Nucleus accumbens (tissue), 56 donors: ENCODE measurements at places on chromosomes 6 and 20.

GRCh38 chr6:12313992-12314589 lies 23.9 kb downstream of the EDN1 start:
- DNase-seq, result no peak

- DNase-seq, result peak; percentile 55
Measured at GRCh38 chr20:63835021-63835858, 4.2 kb upstream of the ZBTB46 start.

GRCh38 chr6:148890096-148890495 lies 143.3 kb downstream of the UST start:
- no peak for DNase-seq

- DNase-seq, result no peak
Measured at GRCh38 chr20:22582964-22583772, 1.2 kb downstream of the FOXA2 start.

DNA sequence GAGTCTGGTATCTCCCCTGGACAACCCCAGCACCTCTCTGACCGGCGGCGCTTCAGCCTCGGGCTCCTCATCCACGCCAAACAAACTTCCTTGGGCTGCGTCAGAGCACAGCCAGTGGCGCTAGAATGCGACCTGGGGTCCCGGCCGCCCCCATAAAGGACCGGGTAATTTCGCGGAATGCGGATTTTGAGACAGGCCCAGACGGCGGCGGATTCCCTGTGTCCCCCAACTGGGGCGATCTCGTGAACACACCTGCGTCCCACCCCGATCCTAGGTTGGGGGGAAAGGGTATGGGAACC lies 1.6 kb downstream of the FOXP4 start:
- DNase-seq, result no peak

- DNase-seq, result no peak
Measured at GRCh38 chr6:144561455-144562043, 276.4 kb downstream of the UTRN start.

DNA sequence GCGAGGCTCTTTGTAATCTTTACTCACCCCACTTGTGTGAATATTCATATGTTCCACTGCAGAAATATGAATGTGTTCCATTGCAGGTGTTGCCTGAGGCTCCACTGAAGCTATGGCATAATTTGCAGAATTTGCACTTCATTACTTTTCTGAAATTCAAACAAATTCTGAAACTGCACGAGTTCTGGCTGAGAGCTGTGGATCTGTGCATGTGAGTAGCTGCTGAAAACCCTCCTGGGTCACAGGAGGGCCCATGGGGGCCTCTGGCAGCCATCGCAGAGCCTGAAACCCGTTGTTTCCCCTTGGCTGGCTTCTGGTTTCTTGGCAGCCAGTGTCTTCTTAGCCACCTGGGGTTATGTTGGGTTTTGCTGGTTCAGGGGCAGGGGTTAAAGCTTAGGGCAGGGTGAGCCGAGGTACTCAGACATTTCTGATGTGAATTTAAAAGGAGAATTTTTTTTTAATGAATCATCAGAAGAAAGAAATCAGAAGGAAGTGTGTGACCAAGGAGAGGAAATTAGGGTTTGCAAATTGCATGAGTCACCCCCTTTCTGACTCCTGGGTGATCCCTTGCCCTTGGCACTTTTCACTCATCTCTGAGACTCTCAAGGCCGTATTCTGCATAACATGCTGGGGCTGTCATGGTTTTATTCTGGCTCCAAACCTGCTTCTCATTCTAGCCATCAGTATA lies 40.6 kb downstream of the TOX2 start:
- no peak for DNase-seq

DNA sequence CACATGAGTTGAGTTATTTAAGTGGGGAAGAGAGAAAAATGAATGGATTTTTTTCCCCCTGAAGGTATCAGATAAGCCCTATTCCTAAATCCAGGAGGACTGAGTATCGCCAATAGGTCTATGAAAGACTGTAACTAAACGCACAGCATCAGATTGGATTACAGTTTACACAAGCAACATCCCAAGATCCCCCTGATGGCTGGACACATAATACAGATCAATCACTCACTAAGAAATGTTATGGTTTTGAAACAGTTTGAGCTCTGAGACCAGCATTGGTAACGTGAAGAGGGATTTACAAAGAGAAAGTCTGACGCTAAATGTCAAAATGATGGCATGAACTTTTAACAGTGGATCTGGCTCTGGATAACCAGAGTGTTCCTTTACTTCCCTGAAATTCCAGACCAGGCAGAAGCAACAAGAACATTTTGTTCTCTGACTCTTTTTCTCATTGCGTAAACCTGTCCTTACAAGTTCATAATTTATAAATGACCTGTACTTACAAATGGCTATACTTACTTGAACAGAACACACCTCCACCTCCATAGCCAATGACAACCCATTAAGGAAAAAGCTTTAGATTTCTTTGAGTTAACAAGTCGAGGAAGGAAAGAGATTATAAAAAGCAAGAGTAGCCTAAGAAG lies 131.8 kb upstream of the BEND3 start:
- DNase-seq, result no peak

DNA sequence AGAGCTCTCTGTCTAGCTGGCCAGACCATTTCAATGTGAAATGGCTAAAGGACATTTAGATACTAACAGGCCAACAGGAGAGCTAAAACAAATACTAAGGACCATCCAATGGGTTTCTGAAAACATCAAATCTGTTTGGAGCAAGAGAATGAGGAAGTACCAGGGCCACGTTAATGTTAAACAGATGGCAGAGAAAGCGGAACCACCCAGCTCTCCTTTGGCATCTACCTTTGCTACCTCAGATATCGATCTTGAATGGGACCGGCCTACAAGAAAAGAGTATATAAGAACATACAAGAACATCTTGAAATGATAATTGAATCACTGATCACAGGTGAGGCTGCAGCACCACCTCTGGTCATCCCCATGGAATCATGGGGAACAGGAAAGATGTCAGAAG lies 31.8 kb downstream of the KCNK5 start:
- DNase-seq, result no peak

- no peak for DNase-seq
Measured at GRCh38 chr6:56742122-56742791, 99.6 kb upstream of the DST start.

DNA sequence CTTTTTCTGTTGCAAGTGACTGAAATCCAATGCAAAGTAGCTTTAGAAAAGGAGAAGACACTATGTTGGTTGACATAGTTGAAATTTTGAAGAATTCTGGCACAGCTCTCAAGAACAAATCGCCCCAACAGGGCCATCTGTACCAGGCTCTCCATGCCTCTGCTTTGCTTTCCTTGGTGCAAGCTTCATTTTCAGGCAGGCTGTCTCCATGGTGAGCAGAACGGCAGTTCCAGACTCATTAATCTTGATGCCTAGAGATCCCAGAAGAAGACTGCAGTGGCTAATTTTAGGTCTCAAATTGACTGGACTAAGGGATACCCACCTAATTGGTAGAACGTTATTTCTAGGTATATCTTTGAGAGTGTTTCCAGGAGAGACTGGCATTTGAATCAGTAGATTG lies 950.7 kb upstream of the FLRT3 start:
- DNase-seq, result no peak

DNA sequence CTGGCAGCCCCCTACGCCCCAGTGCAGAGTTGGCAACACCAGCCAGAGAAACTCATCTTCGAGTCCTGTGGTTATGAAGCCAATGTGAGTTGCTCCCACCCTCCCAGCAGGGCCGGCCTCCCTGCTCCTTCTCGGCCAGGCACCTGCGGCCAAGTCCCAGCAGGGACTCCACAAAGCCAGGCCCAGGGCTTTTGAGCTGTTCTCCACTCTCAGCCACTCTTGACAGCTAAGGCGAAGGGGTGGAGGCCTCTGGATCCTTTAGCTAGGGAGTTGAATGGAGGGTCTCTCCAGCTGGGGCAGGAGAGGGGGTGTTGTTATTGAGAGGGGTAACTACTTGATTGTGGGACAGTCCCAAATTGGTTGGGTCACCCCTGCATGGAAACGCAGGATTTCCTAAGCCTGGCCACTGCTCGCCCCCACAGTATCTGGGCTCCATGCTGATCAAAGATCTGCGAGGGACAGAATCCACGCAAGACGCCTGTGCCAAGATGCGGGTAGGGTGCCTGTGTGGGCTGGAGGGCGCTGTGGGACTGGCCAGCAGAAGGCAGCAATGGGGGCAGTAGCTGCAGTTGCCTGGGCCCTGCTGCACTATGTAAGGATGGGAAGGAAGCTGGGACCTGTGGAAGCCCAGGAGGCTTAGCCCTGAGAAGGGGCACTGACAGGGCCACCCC lies 58.3 kb downstream of the TCP11 start:
- DNase-seq, result no peak

DNA sequence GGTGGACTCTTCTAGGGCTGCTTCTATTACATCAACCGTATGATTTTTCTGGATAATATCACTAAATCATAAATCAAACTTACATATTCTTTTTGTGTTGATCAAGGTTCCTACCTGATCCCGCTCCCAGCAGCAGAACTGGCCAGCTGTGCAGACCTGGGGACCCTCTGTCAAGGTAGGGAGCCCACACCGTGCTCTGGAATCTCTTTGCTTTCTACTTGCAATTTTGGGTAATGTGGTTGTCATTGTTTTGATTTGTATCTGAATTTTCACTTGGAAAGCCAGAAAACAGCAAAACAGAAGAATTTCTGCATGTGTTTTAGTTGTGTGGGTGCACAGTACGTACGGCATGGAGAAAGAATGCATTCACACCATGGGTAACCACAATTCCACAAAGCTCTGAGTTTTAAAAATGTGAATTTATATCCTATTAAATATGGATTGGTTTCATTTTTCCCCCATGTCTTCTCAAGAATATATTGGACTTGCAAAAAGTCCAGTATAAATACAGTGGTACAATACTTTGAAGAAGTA lies 80.1 kb downstream of the ADGRG6 start:
- DNase-seq, result no peak

DNA sequence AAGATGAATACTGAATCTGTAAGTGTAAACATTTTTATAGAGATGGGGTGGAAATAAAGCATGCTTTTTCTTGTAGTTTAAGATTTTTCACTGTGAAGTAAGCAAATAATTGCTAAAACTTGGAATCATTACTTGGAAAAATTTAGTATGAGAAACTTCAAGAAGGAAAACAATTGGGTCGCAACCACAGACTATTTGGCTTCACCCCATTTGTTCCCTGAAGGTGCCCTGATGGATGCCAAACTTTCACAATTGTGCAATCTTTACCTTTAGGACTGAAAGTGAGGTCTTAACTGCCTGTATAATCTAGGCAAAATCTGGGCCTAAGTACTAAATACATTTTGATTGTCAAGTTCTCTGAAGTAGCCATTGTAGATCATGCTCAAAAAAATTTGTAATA lies 330.1 kb downstream of the HDGFL1 start:
- no peak for DNase-seq

DNA sequence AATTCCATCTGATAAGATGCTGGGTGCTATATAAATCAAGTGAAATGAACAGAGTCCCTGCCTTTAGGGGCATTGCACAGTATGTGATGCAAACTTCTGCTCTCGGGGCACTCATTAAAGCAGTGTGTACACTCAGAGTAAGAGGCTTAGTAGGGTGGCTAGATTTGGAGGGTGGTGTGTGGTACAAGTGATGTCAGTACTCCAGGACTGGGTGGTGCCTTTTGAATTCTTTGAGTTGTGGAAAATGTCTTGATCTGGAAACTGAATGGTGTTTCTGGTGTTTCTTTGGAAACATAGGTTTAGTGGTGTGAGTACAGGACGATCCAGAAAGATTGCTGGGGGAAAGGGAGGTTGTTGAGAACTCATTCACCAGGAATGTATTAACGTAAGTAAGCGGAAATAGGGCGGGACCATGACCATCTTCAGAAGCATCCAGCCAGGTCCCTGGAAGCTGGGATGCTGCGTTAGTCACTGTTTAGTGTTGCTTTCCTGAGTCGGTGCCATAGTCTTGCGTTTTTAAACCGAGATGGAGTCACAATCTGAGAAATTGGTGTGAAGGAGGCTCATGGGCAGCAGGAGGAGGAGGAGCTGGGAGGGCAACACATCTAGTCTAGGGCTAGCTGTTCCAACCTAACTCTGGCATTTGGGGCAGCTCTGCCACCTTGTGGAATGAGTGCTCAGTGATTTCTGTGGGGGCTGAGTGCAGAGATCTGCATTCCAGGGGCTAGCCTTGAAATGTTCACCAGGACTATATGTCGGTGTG lies 70.3 kb downstream of the SCAND1 start:
- DNase-seq, result peak; percentile 9

DNA sequence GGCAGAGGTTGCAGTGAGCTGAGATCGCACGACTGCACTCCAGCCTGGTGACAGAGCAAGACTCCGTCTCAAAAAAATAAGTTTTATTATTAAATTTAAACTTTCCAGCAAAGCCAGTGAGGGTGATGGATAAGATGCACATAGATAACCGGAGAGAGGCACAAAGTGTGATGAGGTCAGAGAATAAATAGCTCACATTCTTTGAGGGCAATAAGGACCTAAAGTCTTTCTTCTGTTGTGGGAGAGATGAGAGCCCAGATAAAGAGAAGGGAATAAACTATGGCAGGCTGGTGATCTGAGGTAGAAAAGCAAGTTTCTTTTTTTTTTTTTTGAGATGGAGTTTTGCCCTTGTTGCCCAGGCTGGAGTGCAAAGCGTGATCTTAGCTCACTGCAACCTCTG lies 20.6 kb upstream of the EZR start:
- no peak for DNase-seq

DNA sequence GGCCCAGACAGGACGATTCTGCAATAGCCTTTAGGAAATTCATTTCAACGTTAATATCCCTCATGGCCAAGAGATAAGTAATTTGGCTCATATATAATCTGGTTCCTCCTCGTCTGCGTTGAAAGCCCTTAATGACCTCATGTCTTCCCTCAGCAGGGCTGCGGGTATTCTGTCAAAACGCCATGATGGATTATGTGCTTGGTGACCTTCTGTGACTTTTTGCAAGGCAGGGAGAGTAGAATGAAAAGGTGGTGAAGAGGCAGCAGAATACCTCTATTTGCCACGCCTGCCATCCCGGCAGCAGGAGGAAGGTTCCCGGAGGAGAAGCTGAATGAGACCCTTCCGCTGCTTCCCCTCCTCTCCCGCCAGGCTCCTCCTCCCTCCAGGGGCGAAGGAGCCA lies 41.1 kb upstream of the SPACA1 start:
- DNase-seq, result no peak

DNA sequence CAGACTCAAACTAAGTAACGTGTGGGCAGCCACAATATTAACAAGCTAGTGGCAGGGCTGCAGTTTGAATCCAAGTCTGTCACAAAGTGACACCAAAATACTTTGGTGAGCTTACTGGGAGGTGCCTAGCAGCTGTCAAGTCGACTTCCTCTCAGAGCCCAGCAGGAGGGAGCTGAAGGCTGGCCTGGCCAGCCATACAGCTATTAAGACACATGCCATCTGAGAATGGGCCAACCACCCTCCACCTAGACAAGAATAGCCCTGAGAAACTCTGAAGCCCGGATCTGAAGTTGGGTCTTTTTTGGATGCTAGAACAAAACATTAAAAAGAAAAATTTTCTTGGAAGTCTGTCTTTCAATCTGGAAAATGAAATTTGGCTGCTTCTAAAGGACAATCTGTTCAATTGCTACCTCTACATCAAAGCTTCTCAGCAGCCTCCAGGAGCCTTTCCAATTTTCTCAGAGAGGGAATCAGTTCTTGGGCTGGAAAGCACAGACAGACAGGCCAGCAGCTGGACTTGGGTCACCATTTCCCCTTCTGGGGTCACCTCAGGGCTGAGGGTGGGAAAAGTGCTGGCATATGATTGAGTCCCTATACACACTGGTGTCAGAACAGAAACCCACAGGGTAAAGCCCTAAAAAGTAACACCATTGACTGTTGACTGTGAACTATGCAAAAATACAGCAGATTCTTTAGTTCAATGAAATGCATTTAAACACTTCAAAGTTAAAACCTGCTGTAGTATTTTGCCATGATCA lies 42.9 kb downstream of the UQCC1 start:
- no peak for DNase-seq

- no peak for DNase-seq
Measured at GRCh38 chr6:146878952-146879340, 280.2 kb downstream of the ADGB start.
